Renal cortical epithelial cell (primary cell): ENCODE measurements at places on chromosomes 1 and 21. TPM values are rescaled to one million over a fixed set of nuclear protein-coding genes. Genes with fewer than 3 reads are reported as not detected.

DNA sequence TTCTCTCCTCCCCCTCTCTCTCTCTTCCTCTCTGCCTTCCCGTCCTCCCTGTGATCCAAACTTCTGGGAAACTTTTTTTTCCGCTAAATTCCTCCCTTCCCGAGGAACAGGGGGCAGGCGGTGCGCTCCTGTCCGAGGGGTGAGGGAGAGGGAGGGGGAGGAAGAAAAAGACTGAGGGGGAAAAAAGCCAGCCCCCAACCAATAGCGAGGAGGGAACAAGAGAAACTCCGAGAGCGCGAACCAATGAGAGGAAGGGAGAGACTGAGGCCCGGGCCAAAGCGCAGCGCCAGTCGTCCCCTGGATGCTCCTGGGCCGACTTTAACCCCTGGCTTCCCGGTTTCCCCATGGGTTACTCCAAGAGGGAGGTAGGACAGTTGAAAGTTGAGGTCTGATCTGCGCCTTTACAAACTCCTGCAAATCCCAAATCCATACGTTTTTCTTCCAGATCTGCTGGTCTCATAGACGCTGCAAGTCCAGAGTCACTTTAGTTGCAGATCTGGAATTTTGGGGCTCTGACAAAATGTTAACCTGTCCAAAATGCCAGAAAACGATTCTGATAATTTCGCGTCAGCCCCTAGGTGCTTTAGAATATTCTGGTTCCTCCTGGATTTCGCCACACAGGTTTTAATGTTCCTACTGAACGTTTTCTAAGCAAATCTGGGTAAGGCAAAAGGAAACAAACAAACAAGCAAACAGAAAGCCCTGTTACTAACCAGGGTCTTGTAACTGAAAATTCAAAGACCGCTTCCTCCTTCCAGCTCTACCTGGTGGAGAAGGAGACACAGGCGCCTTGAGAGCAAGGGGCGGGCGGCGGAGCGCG, at the start of gene TBX15:
Gene TBX15, minus strand, starts transcription at position 158 of the 820 bp plus-strand sequence. CDS start 548 bp downstream, outside the sequence.
- no peak for DNase-seq

DNA sequence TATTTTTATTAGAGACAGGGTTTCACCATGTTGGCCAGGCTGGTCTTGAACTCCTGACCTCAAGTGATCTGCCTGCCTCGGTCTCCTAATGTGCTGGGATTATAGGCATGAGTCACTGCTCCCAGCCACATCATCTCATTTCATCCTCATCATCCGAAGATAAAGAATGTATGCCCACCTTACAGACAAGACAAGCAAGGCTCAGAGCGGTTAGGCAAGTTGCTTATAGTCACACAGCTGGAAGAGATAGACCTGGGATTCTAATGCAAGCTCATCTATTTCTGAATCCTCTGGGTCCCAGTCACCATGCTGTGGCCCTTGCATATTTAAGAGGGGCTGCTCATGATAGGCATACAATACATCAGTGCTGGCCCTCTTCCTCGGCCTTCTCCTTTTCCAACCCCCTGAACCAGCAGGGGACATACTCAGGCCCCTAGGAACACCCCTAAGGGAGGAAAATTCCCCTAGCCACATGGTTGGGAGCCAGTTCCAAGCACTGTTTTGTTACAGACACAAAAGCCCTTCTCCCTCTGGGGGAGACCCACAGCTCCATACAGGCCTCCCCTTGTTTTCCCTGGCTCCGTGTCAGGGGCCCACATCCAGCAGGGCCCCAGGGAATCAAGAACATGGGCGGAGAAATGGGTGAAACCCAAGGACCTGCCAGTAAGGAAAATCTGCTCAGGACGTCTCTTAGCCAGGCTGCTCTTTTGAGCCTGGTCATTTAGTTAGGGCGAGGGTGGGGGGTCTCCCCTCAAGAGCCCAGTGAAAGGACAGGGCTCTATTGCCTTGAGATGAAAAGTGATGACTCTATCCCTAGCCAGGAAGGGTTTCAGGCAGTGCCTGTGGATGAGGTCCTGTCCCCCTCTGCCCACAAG, 6.9 kb downstream of the CSRP1 start:
- no peak for DNase-seq

GRCh38 chr1:230328342-230329015, 97.7 kb downstream of the PGBD5 start:
- DNase-seq: peak; percentile 72

Gene CASQ2
- total RNA-seq: not detected in 2 replicates
